ENCODE measurements at places on chromosomes 16 and 17.

DNA sequence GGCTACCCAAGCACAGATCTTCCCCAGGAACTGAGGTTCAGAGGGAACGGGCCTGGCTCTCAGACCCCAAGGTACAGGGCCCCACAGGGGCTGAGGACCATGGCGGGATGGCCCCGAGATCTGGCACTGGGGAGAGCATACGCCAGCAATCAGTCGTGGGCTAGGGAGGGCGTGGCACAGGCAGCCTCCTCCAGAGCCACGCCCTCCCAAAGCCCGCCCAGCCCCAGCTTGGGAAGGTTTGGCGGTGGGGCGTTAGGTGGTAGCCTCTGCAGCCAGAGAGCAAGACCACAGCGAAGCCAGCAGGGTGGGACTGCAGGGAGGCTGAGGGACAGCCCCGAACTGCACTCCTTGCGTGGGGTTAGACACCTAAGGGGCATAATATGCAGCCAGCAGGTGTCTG, 11.6 kb downstream of the WNT9B start:
- DNase-seq: no peak

DNA sequence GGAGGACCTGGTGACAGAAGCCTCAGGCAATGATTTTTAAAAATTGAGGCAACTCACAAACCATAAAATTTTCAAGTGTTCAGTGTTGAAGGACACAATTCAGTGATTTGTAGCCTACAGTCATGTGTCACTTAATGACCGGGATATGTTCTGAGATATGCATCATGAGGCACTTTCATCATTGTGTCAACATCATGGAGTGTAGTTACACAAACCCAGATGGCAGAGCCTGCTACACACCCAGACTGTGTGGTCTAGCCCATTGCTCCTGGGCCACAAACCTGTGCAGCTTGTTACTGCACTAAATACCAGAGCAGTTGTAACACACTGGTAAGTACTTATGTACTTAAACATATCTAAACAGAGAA, 1.6 kb downstream of the PRSS41 start:
- DNase-seq: no peak

GRCh38 chr17:50458701-50459676, 9.7 kb downstream of the CHAD start:
- DNase-seq: no peak

- no peak for DNase-seq
These were observed 2.8 kb downstream of the STAT5A start for GRCh38 chr17:42291129-42291528.

GRCh38 chr16:30151091-30151490, 28.1 kb upstream of the MAPK3 start:
- no peak for DNase-seq

GRCh38 chr17:48385319-48385718, 44.7 kb downstream of the SKAP1 start:
- no peak for DNase-seq

- DNase-seq: no peak
These were observed 7.6 kb downstream of the CCDC57 start for GRCh38 chr17:82204831-82205719.

DNA sequence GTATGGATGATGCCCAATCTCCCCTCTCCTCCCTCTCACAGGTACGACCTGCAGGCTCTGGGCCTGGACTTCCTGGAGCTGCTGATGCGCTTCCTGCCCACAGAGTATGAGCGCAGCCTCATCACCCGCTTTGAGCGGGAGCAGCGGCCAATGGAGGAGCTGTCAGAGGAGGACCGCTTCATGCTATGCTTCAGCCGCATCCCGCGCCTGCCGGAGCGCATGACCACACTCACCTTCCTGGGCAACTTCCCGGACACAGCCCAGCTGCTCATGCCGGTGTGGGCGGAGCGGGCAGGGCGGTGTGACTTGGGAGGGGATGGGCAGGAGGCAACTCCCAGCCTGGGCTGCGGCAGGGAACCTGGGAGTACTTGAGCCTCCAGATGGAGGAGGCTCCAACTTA, 18.1 kb downstream of the SPATA32 start:
- DNase-seq: no peak

Measured in activated T-cell treated with anti-CD3 and anti-CD28 coated beads for 4 hours (primary cell).